ENCODE measurements at places on chromosomes 11 and 22.

DNA sequence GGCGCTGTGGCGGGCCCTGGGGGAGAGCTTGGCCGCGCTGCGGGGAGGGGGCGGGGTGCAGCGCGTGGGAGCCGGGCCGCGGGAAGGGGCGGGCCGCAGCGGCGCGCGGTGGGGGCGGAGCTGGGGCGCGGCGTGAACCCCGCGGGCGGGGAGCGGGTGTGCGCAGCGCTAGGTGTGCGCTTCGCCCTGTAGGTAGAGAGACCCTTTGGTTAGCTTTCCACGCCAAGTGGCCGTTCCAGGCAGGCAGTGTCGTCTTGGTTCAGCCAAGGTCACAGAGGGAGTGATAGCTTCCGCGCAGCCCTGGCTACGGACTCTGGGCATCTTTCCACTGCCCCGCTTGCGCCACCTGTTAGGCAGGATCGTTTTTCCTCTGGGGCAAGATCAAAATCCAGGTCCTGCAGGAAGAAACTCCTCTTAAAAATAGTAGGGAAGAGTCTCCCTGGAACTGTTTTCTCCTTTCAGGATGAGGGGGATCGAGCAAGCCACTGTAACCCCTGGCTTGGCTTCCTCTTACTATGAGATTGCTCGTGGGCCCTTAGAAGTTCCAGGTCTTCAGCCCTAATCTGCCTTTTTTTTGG, 434 bp downstream of the BANF1 start:
- DNase-seq, result peak; percentile 73

- DNase-seq, result no peak
Measured at GRCh38 chr22:49270595-49271368, 556.9 kb downstream of the BRD1 start.

GRCh38 chr11:118383657-118384056, 17.7 kb upstream of the ATP5MG start:
- no peak for DNase-seq

DNA sequence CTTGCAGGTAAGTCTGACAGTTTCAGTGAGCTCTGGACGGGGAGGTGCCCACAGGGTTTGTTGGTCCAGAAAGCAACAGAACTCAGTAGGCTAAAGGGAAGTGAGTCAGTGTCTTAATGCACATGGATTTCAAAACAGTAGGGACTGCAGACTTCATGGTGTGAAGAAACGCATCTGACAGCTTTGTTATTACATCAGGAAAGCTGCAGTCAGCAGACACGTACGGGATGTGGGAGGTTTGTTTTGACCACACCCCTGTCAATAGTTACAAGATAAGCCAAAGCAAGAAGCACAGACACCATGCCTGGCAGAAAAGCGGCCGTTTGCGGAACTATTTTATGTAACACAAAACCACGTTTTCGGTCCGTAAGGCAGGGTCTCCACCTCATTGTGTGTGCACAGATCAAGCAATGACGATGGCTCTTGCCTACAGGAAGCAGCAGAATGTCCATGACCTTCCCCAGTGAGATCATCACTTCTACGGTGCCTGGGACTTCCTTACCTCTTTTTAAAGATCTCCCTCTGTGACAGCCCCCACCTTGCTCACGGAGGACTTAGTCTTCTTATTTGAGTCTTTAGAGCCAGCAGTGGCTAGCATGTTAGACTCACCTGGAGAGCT, 58.2 kb upstream of the FTH1 start:
- DNase-seq, result peak; percentile 66

DNA sequence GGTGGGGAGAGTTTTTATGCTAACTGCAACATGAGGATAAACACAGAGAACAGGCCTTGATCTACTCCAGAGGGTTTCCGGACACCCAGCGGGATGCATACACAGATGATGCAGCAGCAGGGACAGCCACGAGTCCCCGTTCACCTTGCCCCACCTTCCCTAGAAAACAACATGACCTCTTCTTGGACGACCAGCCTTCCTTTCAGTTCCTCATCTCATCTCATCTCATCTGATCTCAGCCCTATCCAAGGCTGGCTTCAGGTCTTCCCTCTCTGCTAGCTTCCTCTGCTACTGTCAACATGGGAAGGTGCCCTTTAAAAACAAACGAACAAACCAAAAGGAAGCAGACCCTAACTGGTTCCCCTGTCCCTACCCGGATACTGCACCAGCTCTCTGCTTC, 1356.2 kb downstream of the TBC1D22A start:
- no peak for DNase-seq

- no peak for DNase-seq
Measured at GRCh38 chr22:30392661-30393321, 4.0 kb upstream of the SEC14L2 start.

GRCh38 chr11:68266121-68266891, 5.5 kb downstream of the C11orf24 start:
- DNase-seq, result no peak

DNA sequence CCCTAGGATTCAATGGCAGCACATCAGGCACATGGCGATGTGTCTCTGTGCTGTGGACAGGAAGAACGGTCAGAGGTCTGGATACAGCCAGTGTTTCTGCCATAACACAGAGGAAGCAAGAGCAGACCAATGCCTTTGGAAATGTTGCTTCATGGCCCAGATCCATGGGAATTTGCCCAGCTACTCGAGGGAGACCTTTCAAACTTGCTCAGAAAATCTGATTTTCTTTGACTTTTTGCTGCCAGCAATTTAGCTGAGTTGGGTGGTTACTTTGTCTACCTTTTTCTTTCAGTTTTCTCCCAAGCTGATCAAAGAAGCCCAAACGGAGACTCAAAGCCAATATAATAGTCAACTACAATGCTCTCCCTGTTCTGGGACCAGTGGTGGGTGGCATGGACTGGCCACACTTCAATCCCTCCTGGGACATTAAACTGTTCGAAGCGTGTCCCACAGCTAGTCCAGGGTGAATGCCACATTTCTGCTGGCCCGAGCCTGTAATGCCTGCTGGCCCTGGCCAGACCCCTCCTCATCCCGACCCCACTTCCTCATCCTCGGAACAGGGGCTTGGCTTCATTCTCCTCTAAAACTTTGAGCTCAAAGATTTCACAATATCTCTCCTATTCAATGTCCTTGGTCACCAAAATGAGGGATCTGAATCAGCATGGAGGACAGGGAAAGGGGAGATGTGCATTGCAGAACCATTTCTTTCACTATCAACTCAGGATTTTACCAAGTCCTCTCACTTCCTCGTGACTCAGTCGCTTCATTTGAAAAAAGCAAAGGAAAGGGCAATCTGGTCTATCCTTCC, 93.3 kb downstream of the ABTB2 start:
- no peak for DNase-seq

DNA sequence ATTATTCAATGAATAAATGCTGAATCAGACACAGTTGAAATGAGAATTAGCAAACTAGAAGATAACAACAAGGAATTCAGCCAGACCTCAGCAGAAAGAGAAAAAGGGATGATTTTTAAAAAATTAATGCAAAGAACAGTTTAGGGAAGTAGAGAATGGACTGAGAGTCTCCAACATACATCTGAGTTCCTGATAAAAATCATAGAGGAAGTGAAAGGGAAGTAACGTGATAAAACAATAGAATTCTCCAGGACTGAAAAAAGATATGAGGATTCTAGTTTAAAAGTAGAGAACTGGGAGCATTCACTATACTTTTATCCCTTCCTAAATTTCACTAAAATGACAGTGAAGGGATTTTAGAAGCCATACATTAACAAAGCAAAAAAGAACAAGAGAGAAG, 592.0 kb downstream of the SOX6 start:
- DNase-seq, result no peak

DNA sequence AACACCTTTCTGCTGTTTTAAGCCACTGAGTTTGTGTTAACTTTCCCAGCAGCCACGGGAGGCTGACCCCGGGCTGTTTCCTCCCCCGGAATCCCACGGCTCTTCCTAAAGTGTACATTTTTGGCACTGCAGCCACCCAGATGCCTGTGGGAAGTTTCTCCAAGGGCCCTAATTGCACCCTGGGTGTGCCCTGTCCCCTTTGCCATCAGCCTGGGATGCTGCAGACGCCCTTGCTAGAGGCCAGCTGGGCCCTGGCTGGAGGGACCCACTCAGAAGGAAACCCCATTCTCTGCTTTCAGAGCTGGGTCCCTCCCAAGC, 883.3 kb downstream of the BRD1 start:
- DNase-seq, result no peak

DNA sequence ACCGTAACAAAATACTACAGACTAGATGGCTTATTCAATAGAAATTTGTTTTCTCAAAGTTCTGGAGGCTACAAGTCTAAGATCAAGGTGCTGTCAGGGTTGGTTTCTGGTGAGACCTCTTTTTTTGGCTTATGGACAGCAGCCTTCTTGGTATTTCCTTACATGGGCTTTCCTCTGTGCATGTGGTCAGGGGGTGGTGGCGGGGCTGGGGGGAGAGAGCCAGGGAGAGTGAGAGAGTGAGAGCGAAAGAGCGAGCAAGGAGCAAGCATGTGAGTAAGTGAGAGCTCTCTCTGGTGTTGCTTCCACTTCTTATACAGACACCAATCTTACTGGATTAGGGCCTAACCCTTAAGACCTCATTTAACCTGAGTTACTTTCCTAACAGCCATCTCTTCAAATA, 181.5 kb downstream of the TMEM135 start:
- no peak for DNase-seq

- DNase-seq, result peak; percentile 53
Measured at GRCh38 chr22:42074132-42074811, at the start of gene PHETA2. Gene PHETA2 (plus strand): TSS chr22:42074248. CDS start chr22:42077294, 3,046 bp downstream.

DNA sequence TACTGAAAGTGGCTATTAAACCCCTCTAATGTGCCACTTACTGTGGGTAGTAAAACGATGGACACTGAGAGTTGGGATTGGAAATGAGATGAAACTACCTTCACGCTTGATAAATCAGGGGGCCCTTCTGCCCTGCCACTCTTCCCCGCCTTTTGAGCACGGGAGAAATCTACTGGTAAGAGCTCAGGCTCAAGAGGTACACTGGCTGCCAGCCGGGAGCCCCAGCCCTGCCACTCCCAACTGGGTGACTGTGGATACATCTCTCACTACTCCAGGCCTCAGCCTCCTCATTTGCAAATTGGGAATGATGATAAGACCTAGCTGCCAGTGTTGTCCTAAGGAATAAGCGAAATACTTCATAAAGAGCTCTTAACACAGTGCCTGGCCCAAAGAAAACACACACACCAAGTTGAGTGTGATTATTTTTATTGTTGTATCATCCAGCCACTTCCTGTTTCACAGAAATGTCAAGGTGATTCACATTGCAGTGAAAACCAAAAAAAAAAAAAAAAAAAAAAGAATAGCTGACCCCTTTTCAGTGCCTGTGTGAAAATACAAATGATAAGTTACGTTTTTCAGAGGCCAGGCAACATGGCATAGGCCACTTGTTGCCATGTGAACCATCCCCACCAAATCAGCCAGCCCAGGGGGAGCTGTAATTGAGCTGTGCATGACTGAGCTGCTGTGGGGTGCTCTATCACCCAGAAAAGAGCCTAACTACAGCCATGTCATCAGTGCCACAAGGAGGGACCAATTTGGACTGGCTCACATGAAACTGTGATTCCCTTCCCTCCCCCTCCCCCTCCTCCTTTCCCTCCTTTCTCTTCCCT, 4.4 kb upstream of the ZNRD2 start:
- no peak for DNase-seq

DNA sequence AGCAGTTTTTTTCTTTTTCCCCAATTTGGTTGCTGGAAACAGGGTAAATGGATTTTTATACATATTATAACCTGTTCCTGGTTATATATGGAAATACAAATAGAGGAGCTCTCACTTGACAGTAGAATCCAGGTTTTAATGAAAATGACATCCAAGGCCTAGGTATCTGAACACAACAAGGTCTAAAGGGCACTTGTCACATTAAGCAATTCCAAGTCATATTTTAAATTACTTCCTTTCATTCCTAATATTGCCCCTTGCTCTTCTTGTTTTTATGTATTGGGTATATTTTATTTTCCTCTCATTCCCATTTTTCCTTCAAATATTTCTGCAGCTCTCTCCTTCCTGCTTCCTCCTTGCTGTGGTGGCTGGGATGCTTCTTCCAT, 27.1 kb downstream of the CTNND1 start:
- DNase-seq, result no peak

DNA sequence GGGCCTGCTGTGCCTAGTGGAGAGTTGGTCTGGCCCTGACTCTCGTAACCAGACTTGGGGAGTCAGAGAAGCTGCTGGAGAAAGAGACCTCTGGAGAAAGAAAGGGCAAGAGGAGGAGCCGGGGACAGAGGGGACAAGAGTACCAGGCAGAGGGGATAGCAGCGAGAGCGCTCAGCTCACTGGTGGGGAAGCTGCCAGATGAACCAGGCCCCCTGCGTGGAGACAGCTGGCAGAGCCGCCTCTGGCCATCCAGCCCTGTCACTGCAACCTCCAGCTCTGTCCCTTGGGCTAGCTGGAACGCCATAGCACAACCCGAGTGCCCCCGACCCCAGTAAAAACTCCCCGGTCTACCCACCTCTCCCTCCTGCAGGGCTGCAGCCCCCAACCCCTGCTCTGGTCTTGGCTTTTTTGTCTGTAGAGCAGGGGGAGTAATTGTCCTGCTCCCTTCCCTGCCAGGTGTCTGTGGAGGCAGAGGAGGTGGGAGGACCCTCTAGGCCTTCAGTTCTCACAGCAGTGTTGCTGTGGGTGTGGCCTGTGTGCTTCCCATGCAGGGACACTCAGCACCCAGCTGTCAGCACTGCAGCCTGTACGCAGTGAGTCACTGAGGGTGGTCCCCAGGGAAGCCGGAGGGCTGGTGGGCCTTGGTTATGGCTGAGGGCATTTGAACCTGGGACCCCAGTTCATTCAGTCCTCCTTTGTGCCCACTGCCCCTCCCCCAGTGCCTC, 4.8 kb upstream of the SUN2 start:
- no peak for DNase-seq

- no peak for DNase-seq
Measured at GRCh38 chr11:45097721-45098493, 48.5 kb upstream of the PRDM11 start.

DNA sequence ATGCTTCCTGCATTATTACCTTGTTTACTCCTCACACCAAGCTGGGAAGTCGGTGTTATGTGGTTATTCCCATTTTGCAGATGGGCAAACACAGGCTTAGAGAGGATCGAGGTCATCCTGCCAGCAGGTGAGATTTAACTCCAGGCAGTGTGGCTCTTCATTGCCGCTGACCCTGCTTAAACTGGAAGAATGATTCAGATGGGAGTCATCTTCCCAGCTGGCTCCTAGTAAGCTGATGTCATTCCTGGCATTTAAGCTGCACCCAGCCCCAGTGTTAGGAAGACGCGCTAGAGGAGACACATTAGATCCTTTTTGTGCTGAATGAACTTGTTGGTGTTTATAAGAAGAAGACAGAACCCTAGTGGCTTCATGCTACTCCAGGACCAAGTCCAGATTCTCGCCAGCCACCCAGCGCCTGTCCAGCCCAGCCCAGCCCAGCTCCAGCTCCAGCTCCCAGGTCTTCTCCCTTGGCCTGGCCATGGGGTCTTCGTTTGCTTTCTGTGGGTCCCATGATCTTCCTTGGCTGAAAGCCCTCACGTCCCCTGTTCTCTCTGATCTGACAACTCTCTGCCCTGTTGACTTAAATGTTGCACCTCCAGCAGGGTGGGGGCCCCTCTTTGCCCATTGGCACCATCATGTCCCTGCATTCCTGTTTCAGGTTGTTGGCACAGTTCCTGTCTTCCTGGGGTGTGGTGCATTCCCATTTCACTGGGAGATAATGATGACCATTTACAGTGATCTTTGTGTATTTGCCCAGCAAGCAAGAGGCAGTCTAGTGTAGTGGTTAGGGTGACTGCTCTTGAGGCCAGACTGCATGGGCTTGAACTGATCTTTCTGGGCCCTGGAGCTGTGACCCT, 13.6 kb downstream of the PARVB start:
- DNase-seq, result no peak

- no peak for DNase-seq
Measured at GRCh38 chr11:130431801-130432200, 3.4 kb upstream of the ADAMTS8 start.

GRCh38 chr11:69122630-69123431, 32.9 kb upstream of the SMIM38 start:
- peak; percentile 19 for DNase-seq

GRCh38 chr11:46936138-46937110, at the start of gene CSTPP1:
Gene CSTPP1 (plus strand): TSS chr11:46936761. CDS start chr11:46936806, 45 bp downstream.
- peak; percentile 91 for DNase-seq

Measured in T-helper 17 cell (primary cell).